Tibial artery (tissue), 4 donors: ENCODE measurements at places on chromosomes 7 and 10.

DNA sequence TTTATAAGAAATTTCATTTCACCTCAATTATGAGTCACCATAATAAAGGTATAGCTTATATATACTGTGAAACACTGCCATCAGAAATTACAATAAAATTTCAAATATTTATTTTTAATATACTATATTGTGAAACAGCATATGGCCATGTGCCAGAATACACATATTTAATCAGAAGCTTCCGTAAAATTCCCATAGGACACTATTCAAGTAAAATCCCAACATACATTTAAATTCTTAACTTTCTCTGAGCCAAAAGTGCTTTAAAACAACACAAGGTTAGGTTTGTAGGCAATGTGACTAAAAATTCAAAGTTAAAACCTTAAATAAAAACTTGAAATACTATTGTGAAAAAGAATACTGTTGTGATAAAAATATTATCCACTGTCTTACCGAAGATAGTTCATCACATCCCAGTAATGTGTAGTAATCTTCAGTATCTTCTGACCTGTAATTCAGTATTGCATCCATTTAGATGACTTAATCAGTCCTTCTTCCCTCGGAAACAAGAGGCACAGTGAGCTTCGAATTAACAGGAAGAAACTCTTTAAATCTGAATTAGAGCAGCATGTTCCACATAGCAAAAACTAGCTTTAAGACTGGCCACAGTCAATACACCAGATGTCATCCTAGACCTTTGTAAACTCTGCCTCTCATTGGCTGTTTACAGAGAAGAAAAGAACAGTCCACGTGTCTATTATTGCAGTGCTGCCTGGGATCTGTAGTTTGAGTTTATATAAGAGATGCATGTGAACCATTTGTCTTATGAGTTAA lies at the start of gene DNAJC12:
DNAJC12 (minus strand) TSS at position 648 of the 774 bp plus-strand sequence; CDS start at position 471, 177 bp downstream.
- DNase-seq: no peak

GRCh38 chr10:126177417-126178030 lies 210.8 kb downstream of the ADAM12 start:
- DNase-seq: no peak

- DNase-seq: no peak
Observed at GRCh38 chr10:19862811-19863515, 46.7 kb downstream of the PLXDC2 start.

DNA sequence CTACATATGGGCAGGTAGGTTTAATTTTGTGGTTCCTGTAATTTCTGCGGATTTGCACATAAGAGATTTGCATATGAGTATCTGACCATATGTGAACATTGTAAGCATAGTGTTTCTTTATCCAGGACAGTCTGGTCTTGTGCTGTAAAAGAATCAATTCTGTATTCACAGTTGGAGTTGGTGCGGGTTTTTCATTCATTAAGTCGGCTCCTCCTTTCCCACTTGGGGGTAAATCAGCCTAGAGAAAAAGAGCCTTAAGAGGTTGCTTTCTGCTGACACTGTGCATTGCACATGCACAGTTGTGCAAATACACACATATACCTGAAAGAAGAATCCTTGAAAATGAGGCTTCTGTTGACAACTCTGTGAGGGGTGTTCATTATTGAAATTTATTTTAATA lies 6.1 kb upstream of the CYP26C1 start:
- DNase-seq: no peak
